ENCODE measurements at places on chromosomes 2 and 18. TPM values are rescaled to one million over a fixed set of nuclear protein-coding genes. Genes with fewer than 3 reads are reported as not detected.

MALT1 gene
- polyA plus RNA-seq: 60.3 TPM

OTOF gene
- 0.55 TPM for polyA plus RNA-seq

SPEG gene
- 0.20 TPM for polyA plus RNA-seq

DNA sequence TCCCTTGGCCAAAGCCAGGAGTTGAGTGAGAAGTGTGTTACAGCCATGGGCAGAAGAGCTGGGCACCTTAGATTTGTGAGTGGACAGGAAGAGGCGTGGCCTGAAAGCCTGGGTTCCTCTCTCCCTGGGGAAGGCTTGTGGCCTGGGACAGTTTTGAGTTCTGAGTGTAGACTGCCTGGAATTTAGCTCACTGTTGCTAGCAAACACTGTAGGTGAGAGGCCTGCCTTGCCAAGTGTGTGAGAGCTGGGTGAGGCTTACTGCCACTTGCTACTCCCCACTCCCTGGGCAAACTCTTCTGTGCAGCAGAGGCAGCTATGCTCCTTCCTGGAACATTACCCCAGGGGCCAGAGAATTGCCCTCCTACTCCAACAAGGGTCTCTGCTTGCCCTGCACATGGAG is 150.0 kb upstream of the GALNT5 start:
- no peak for DNase-seq
- no peaks in the 10 kb centered on the region for H3K4me1 ChIP-seq
- H3K4me3 ChIP-seq: no peak overlapping the region
- H3K36me3 ChIP-seq: no peaks in the 10 kb centered on the region
- no peaks in the 10 kb centered on the region for H3K27me3 ChIP-seq

- no peaks in the 10 kb centered on the region for H3K4me1 ChIP-seq
- no peaks in the 10 kb centered on the region for H3K27me3 ChIP-seq
- DNase-seq: no peak
- no peak overlapping the region for H3K27ac ChIP-seq
These were observed 39.2 kb downstream of the C2orf76 start for GRCh38 chr2:119327431-119327830.

GRCh38 chr18:32661486-32662299 is 111.1 kb downstream of the KLHL14 start:
- DNase-seq: no peak
- no peak overlapping the region for H3K27ac ChIP-seq
- H3K4me1 ChIP-seq: no peaks in the 10 kb centered on the region
- no peaks in the 10 kb centered on the region for H3K27me3 ChIP-seq

- no peak overlapping the region for H3K4me3 ChIP-seq
- peaks cover 4% of the 10 kb centered on the region for H3K27me3 ChIP-seq
- no peak for DNase-seq
- no peak overlapping the region for H3K27ac ChIP-seq
- no peaks in the 10 kb centered on the region for H3K4me1 ChIP-seq
- no peaks in the 10 kb centered on the region for H3K36me3 ChIP-seq
These were observed 81.7 kb upstream of the HK2 start for GRCh38 chr2:74751981-74752851.

Data from CD4-positive, alpha-beta memory T cell (primary cell).